ENCODE measurements at places on chromosomes 13 and 19.

DNA sequence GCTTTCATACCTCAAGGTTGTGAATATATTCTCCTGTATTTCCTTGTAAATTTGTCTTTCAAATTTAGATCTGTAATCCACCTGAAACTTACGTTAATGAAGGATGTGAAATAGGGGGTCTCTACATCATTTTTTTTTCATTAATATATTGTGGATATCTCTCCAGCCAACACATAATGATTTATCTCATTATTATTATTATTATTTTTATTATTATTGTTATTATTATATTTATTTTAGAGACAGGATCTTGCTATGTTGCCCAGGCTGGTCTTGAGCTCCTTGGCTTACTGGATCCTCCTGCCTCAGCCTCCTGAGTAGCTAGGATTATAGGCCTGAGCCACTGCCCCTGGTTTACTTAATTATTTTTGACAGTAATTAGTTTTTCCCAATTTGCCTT lies 4.3 kb upstream of the LIPE start:
- no peak for DNase-seq

GRCh38 chr13:50581586-50582196 lies 261.8 kb downstream of the DLEU7 start:
- no peak for DNase-seq

DNA sequence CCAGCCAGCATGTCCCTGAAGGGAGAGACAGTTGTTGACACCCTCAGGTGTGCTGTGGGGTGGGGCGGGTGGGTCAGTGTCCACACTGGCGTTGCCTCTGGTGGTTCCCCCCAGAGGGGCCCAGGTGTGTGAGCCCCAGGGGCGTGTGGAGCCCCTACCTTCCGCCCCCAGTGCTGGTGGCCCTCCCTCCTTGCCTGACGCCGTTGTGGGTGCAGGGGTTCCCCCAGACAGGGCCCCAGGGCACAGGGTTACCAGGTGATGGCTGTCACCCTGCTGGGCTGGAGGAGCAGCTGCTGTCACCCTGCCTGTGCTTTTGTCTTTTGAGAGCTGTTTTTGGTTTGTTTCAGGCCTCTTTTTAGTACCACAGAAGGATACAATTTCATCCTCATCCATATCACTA lies 27.2 kb downstream of the ATP4B start:
- no peak for DNase-seq

- no peak for DNase-seq
These were observed 7.5 kb downstream of the TEX29 start for GRCh38 chr13:111327730-111328573.

DNA sequence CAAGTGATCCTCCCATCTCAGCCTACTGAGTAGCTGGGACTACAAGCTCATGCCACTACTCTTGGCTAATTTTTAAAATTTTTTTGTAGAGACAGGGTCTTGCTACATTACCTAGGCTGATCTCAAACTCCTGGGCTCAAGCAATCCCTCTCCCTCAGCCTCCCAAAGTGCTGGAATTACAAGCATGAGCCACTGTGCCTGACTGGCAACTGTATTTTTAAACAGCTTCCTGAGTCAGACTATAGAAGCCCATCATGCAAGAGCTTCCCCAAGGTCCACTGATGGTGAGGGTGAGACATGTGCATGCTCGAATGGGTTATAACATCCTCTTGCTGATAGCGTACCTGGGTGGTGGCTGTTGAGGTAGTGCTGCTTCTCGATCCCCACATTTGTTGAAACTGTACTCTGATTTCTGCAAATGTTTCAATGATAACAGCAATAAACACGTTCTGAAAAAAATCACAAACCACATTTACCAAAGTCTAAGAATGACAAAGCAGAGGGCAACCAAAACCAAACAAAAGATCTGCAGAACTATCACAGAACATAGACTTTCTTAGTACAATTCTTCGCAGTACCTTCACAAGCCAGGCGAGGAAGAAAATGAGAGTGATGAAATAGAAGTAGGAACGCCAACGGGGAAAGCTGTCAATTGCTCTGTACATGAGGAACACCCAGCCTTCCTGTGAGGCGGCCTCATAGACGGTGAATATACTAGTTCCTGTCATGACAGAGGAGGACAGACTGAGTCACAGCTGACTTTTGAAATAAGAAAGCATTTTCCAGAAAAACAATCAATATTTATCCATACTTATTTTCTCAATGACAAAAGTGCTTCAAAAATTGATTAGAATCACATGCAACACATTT lies 124.4 kb downstream of the NALCN start:
- DNase-seq = no peak

DNA sequence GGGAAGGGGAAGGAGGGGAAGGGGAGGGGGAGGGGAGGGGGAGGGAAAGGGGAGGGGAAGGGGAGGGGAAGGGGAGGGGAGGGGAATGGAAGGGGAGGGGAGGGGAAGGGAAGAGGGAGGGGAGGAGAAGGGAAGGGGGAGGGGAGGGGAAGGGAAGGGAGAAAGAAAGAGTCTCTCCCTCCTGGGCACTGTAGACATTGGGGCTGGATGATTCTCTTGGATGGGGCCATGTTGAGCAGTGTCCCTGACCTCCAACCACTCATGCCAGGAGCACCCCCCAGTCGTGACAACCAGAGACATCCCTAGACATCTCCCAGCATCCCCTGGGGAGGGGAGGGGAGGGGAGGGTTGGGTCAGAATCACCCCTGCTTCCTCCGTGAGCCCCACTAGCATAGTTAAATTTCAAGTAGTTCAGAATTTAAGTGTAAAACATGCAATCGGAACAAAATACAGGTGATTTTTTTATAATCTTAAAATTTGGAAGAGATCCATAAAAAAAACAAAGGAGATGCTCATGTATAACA lies 64.0 kb downstream of the GNG7 start:
- no peak for DNase-seq

DNA sequence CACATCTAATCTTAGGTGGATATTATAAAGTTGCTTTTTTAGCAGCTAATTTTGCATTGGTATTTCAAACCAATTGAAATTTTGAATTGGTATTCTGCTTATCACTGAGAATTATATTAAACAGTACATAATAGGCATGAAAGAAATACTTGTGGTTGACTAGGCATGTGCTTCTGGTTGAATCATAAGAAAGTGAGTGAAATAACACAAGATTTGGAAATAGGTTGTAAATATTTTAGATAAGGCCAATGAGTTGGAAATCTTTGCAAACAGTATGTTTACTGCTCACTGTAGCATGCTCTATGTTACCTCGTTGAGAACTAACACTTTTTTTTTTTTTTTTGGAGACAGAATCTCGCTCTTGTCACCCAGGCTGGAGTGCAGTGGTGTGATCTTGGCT lies 66.8 kb upstream of the RFC3 start:
- no peak for DNase-seq

DNA sequence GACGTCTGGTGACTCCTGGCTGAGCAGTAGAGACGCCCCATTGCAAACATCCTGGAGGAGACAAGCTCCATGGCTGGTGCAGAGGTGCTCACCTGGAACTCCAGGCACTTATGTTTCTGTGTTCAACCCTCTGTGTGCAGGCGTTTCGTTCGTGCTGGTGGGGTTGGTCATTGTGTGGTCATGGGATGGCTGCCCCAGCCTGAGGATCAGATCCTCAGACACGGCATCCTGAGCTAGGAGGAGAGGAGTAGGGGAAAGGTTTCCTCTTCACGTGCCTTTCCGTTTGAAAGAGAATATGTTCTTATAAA lies 87.8 kb downstream of the SIPA1L3 start:
- DNase-seq = no peak

- DNase-seq = no peak
These were observed 12.1 kb downstream of the SAE1 start for GRCh38 chr19:47142779-47143178.

GRCh38 chr19:39218230-39219007 lies 14.4 kb upstream of the SYCN start:
- DNase-seq = no peak

DNA sequence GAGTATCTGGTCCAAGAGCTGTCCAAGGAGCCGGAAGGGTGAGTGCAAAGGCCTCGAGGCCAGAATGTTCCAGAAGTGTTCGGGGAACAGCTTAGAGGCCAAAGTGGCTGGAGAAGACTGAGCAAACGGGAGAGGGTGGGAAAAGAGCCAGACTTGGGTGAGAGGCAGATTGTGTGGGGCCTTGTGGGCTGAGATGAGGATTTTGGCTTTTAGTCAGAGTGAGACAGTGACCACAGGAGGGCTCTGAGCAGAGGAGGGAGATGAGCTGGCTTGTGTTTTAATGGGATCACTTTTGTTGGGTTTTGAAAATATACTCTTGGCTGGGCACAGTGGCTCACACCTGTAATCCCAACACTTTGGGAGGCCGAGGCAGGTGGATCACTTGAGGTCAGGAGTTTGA lies 5.6 kb downstream of the NANOS2 start:
- no peak for DNase-seq

DNA sequence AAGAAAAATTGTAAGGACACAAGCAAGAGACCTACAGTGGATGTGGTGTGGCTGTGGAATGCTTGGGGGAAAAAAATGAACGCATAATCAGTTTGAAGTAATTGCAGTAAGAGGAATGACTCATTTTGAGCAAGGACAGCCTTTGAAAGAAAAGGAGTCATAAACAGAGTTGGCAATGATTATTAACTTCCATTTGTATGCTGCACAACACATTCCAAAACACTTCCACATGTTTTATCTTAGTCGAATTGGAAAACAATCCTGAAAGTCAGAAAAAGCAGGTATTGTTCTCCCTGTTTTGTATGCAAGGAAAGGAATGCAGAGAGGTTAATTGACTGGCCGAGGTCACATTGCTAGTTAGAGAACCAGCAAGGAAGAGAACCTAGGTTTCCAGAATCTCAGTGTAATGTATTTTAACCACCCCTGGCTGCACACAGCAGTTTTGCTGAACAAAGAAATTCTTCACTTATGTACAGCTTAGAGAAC lies 630.0 kb upstream of the MIR17HG start:
- DNase-seq = no peak

GRCh38 chr19:7257148-7258040 lies 36.8 kb downstream of the INSR start:
- DNase-seq = no peak

- DNase-seq = no peak
These were observed 68.6 kb downstream of the SPACA7 start for GRCh38 chr13:112444416-112445399.

GRCh38 chr19:30029721-30030510 lies 87.9 kb downstream of the URI1 start:
- no peak for DNase-seq

GRCh38 chr13:109345433-109345941 lies 440.9 kb downstream of the IRS2 start:
- DNase-seq = no peak

DNA sequence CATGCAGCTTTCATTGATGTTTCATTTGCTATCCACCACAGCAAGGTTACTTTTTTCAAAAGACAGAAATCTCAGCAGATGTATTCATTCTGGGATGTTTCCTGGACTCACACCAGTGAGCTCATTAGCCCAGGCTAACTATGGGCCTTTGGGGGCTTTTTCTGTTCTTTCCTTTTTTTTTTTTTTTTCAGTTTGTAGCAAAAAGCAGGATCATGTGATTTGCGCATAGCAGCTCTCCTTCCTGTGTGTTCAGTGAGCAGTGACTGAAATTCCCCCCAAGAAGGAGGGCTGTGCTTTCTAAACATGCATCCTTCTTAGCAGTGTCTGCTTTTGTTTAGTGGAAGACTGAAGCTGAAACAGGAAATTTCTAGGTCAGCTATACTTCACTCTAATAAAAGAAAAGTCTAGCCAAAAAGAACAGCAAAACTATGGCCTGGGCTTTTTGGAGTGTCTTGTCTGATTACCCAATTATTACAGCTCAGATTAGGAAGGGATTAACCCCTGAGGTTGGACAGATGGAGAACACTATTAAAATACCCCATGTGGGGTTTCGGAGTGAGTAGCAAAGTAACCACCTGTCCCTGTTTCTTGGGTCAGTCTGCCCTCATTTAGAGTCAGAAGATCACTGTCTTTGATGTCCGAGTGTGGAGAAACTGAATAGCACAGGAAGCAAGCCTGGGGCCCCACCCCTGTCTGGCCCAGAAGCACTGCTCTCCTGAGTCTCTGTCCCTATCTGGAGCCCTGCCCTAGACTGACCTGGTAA lies 8.9 kb upstream of the AMER2 start:
- no peak for DNase-seq

DNA sequence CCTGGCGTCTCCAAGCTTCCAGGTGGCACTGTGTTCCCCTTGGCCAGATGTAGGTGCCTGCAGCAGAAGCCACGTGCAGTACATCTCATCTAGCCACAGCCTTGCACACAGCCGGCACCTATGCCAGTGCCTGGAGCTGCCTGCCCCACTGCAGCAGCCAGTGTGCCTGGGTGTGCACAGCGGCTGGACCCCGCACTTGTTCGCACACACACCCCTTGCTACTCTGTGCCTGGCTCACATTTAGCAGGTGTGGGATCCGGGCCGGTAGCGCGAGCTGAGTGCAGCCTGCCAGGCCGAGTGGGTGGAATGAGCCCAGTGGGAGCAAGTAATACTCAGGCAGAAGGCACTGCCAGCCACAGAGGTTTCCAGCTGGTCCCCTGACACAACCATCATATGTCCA lies 26.9 kb upstream of the RBM26 start:
- no peak for DNase-seq
